Activated CD4-positive, alpha-beta memory T cell treated with anti-CD3 and anti-CD28 coated beads, Interleukin-2, amount 10 ng/mL, durations not matched to agents 7 days and 5 days (primary cell): ENCODE measurements at places on chromosomes 2 and 18. TPM values are rescaled to one million over a fixed set of nuclear protein-coding genes. Genes with fewer than 3 reads are reported as not detected.

GRCh38 chr18:79765491-79766245 is 32.1 kb upstream of the KCNG2 start:
- DNase-seq: no peak

DNA sequence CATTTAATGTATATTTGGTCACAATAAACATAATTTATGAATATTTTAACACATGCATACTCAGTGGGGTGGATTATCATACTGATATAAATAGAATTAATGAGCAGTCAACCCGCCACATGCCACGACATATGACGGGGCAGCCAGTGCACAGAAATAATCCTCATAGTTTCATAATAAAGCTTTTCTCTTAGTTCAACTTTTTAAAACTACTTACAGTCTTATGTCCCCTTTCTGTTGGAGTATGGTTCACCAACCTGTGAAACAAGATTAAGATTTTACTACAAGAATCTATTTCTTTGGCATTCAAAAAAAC is 75.6 kb upstream of the ETAA1 start:
- DNase-seq: no peak

DNA sequence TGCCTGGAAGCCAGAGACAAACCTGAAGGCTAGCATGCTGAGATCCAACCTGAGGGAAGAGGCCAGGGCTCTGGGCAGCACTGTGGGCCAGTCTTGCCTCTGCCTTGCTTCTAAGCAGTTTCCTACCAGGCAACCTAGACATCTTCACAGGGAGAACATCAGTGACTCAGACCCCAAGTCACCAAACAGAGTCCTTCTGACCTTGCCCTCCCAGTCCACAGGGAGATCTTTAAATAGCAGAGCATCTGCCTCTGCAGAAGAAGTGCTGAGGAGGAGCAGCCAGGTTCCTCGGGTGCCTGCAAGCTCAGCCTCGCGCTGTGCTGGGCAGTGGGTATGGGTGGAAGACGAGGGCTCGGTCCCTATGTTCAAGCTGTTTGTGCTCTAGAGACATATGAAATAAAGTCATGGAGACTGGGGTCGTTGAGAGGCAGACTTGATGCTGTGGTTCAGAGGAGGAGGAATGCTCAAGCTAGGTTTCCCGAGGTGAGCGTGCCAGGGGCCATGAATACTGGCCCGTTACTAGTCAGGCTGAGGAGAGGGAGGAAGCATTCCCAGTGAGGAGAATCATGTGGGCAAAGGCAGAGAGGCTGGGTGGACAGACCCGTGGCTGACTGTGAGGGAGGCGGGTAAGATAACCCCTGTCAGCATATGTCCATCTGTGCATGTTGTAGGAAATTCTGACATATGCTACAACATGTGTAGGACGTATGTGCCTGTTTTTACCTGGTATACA is 66.5 kb downstream of the BOLA3 start:
- DNase-seq: no peak

DNA sequence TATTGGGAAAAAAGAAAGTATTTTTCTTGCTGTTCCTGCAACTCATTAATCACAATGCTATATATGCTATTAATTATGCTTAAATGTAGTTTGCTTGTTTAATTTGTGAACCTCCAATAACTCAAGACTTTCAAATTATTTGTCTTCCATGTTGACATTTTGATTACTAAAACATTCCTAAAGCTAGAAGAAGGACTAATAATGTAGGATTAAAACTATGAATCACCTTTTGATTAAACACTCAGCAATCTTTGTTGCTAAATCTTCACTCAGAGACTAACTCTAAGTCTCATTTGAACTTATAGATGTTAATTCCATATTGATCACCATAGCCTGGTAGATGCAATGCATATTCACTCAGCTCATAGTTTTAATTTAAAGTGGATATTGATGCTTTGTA is 524.6 kb upstream of the ZEB2 start:
- no peak for DNase-seq

Gene ERBB4
- total RNA-seq: not detected

DNA sequence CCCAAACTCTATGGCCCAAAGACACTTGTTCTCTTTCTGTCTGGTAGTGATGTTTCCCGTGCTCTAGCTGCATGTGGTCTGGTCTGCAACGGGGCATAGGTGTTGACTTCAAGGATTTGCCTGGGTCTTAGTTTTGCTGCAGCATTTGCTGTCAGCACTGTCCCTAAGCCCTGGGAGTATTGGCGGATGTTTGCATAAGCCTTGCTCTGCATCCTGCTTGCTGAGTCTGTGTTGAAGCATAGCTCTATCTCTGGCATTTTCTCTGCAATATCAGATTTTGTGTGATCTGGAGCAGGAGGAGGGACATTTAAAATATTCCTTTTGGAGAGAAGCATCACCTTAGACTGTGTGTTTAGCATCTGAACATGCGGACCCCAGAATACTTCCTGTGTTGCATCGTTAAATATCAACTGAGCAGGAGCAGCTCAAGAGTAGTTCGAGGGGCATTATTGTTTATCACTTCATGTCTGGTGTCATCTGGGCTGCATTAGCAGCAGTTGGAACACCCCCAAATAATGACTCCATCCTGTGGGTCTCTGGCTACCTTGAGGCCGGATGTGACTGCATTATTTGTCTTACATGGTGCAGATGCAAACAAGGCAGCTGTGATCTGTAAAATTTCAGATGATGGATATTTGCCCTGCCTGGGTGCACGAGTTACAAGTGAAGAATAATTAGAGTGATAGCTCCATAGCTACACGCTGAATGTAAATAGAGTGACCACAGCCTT is 231.7 kb downstream of the TRIB2 start:
- DNase-seq: no peak

Gene GRHL1
- total RNA-seq: 2.0 TPM

GRCh38 chr2:69159986-69160385 is 147.0 kb downstream of the ANTXR1 start:
- DNase-seq: no peak

Gene LRP2
- 0.28 TPM for total RNA-seq

DNA sequence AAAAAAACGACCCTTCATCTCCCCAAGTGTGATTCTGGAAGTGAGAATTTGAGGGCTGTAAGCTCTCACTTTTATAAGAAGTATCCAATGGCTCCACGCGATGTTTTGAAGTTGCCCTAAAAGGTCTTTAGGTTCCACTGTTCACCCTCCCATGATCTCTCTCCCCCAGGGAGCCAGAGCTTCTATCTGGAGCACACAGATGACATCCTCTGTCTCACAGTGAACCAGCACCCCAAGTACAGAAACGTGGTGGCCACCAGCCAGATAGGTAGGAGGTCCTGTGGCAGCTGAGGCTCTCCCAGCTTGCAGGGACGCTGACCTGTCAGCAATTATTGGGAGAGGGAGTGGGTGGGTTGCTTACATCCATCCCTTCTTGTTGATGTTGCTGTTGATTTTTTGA is 97.8 kb downstream of the RTN4 start:
- DNase-seq: no peak

GRCh38 chr2:143532061-143532460 is 402.8 kb downstream of the ARHGAP15 start:
- DNase-seq: no peak

DNA sequence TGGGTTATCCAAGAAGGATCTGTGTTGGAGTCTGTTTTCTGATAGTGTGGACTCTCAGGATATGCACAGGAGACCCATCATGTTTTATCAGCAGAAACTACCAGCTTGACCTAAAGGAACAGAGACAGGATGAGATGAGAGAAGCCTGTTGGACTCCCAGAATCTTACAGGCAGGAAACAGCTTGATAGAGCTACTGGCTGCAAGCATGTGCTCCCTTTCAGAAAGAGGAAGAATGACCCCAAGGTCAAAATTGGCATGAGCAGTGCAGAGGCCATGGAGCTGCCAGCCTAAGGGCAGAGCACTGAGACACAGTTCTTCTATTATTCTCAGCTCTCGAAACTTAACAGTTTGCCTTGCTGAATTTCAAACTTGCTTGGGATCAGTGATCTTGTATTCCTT is 135.2 kb upstream of the NFATC1 start:
- no peak for DNase-seq

GRCh38 chr2:149861034-149861433 is 273.5 kb upstream of the MMADHC start:
- DNase-seq: no peak

- no peak for DNase-seq
Measured at GRCh38 chr2:234075518-234075915, 25.0 kb downstream of the SPP2 start.

Gene KIAA2012
- total RNA-seq: not detected

DNA sequence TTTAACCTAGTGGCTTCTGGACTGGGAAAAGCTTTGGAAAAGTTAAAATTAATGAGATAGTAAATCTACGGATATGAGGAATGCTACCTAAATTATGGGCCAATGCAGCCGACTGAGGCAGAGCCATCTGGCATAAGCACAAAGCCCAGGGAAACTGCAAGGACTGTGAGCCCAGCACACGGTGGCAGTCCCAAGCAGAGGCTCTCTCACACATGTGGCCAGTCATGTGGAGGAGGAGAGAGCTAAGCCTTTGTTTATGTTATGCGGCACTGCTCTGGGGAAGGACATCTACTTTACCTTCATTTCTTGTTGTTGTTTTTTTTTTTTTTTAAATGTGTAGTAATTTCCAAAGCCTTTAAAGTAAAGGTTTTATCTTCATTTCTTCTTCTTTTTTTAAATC is 267.0 kb downstream of the STK39 start:
- no peak for DNase-seq

- DNase-seq: no peak
Measured at GRCh38 chr18:50405582-50406271, 30.9 kb downstream of the SKA1 start.

- DNase-seq: no peak
Measured at GRCh38 chr18:54261894-54262293, 7.4 kb upstream of the POLI start.

Gene PCARE
- not detected for total RNA-seq

GRCh38 chr2:178208817-178209216 is 14.5 kb downstream of the OSBPL6 start:
- no peak for DNase-seq
